ENCODE measurements at places on chromosomes 5 and 9.

DNA sequence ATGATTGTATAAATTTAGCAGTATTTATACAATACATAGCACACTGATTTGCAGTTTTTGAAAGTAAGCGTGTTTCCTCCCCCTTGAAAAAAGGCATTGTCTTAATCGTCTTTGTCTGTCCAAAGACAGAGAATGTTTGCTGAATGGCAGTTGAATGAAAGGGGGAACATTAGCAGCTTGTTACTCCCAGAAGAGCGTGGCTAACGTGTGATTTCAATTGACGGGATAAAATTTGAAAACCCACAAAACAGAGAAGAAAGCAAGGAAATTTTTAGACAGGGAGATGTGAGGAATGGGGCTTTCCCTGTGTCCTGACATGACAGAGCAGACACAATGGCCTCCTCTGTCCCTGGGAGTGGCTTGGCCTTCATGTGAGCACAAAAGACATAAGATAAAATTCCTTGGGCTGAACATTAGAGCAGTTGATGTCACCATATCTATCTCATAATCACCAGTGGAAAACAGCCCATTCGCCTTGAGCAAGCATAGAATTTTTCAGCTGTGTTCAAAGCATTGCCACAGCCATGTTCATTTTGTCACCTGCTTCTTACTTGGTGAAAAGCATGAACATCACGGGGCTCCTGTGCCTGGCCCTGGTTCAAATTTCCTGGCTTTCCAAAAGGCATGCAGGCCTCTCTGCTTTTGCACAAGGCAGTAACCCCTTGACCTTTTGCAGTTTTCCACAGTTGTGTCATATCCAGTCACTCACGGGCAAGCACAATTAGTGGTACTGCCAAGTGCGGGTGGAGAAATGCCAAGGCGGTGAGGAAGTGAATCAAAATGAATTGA, 126.9 kb downstream of the TLE1 start:
- DNase-seq: peak; percentile 69

DNA sequence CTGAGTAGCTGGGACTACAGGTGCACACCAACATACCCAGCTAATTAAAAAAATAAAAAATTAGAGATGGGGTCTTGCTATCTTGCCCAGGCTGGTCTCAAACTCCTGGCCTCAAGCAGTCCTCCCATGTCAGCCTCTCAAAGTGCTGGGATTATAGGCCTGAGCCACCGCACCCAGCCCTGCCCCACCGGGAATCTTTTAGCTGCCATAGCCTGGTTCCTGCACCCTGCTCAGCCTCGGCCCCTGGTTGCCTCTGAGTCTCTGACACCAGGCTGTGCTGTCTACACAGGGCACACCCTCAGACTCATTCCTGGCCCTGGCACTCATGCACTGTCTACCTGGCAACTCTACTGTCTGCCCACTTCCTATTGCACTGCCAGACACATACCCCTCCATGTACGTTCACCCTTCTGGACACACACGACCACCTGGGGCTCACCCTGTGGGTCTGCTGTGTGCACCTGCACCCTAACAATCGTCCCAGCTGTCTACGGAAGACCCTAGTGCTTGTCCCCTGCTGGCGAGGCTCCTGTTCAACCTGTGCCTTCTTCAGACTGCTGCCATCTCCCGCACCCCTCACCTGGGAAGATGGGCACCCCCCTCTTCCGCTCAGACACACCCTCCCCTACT, 1.4 kb downstream of the PROP1 start:
- DNase-seq: no peak

- DNase-seq: no peak
These were observed 234.2 kb upstream of the CDH6 start for GRCh38 chr5:30959238-30959637.

- DNase-seq: no peak
These were observed 288.0 kb downstream of the ICE1 start for GRCh38 chr5:5710471-5710870.

GRCh38 chr9:83132768-83133167, 69.8 kb upstream of the RASEF start:
- DNase-seq: no peak

GRCh38 chr9:134345737-134346136, 19.5 kb downstream of the RXRA start:
- no peak for DNase-seq

DNA sequence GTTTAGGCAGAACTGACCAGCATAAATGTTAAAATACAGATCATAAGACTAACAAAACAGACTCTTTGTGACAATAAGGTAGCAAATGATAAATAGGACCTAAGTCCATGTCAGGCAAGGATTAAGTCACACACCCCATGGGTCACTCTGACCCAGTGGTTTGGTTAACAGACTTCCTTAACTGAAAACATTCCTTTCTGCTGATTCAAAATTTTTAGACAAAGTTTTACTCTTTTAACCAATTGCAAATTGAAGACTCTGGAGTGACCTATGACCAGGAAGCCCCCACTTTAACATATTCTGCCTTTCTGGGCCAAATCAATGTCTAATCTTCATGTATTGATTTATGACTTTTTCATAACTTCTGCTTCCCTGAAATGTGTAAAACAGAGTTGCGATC, 4.9 kb upstream of the NXNL2 start:
- DNase-seq: no peak

All from muscle of leg (tissue), 16 donors.